ENCODE measurements at places on chromosomes 16 and 17. TPM values are rescaled to one million over a fixed set of nuclear protein-coding genes. Genes with fewer than 3 reads are reported as not detected.

Gene WNT3
- 1.5 TPM for total RNA-seq

Gene GUCY2D
- total RNA-seq: not detected

Gene USP43
- total RNA-seq: 5.6 TPM

Gene ASGR2
- 2.7 TPM for total RNA-seq

Gene ASGR1
- total RNA-seq: 2.5 TPM

Gene PPY
- total RNA-seq: not detected

Gene TNK1
- total RNA-seq: 10.1 TPM

Gene TLCD2
- total RNA-seq: 10.8 TPM

Gene TBX2
- total RNA-seq: 9.8 TPM

Gene MYOCD
- total RNA-seq: 26.5 TPM

Gene TMEM114
- not detected for total RNA-seq

Gene LGALS9B
- total RNA-seq: 0.98 TPM

Gene XPO6
- total RNA-seq: 72.7 TPM

Gene CD300H
- total RNA-seq: not detected

Gene TP53TG3B
- total RNA-seq: not detected

Gene ARHGDIG
- total RNA-seq: not detected

Gene ENO3
- 5.6 TPM for total RNA-seq

Gene ABCC11
- not detected for total RNA-seq

Data from vagina (tissue), 2 donors.